H9 (cell line): ENCODE measurements at places on chromosomes 12 and 14.

DNA sequence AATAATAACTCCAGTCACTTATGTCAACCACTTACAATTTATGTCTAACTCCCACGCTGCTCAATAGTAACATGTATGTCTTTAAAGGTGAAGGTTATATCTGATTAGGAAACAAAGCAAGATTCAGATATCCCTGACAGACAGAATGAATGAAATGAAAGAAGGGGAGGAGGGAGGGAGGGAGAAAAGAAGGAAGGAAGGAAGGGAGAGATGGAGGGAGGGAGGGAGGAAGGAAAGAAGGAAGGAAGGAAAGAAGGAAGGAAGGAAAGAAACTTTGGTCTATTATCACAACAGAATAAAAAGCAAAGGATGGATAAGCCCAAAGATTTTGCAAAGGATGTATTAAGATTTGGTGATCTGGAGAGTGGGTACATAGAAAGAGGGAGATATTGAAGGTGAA lies 433.3 kb downstream of the PRKD1 start:
- no peak for DNase-seq

DNA sequence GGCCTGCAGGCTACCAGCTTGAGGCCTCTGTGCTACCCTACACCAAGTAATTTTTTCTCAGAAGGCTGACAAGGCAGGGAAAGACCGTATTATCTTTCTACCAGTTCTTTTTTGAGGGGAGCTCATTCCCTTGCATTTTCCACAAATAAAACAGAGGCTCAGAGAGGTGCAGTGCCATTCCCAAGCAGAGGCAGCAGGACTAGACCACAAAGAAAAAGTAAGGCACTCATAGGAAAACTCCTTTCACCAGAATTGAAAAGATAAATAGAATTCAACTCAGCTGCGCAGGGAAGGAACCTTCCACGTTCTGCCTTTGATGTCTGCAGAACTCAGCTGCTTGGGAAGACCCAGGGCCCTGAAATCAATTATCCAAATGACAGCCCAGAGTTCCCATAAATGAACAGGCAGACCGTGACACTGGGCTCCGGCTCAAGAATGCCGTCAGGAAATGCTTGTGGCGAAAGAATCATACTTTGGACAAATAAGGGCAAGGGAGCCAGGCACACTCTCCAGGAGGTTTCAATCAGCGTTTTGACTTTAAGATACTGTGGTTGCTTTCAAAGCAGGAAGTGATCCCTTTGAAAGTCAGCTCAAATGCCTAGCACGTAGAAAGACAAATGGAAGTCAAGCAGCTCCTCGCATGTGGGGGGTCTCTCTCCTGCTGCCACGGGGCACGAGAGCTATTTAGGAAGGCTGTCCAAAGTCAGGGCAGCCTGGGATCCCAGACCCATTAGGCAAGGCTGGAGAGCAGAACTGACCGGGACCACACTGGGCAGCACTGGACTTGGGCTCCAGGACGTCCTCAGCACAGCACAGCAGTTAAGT lies 14.0 kb downstream of the KCTD10 start:
- peak; percentile 70 for DNase-seq

- no peak for DNase-seq
These were observed 95.4 kb downstream of the MYF5 start for GRCh38 chr12:80811957-80812708.

DNA sequence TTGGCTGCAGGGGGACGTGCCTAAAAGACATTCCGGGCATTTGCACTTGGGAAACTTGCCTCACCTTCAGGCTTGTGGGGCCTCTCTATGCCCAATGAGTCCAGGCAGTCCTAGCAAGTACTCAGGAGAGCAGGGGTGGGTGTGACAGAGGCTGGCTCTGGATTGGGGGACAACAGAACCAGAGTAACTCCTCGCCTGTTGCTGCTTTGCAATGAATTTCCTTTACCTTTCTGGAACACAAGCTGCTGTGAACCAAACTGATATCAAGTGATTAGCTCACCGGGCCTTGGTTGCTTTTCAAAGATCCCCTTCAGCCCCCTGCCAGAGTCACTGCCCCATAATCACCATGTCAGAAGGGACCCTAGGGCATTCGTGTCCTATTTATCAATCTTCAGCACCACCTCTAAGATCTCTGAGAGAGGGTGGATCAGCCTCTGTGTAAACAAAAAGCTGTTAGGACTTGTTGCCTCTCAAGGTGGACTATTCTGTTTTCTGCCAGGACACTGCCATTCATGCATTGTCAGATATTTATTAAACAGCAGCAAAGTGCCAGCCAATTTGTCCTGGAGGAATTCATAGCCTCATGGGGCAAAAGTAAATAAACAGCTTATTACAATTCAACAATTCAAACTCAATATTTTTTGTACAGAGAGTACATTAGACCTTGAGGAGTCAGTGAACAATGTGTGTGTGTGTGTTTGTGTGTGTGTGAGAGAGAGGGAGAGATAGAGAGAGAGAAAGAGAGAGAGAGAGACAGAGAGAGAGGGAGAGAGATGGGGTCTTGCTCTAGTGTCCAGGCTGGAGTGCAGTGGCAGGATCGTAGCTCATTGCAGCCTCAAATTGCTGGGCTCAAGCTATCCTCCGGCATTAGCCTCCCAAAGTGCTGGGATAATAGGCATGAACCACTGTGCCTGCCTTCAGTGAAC lies 11.3 kb downstream of the NFATC4 start:
- DNase-seq: no peak

GRCh38 chr14:65297744-65298143 lies 114.8 kb upstream of the FUT8 start:
- DNase-seq: no peak

GRCh38 chr12:111605911-111606766 lies 7.0 kb upstream of the ATXN2 start:
- no peak for DNase-seq

DNA sequence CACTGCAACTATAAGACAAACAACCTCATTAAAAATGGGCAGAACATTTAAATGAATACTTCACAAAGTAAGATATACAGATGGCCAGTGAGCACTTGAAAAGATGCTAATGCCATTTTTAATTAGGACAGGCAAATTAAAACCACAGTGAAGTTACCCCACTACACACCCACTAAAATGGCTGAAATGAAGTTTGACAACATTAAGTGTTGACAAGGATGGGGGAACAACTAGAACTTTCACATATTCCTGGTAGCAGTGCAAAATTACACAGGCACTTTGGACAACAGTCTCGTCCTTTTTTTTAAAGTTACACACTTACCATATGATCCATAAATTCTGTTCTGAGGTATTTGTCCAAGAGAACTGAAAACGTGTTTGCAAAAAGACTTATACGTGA lies 278.9 kb upstream of the DIO3 start:
- no peak for DNase-seq

GRCh38 chr12:77953528-77954205 lies 123.0 kb downstream of the NAV3 start:
- DNase-seq: no peak

GRCh38 chr14:22422238-22422637 lies 166.8 kb downstream of the DAD1 start:
- DNase-seq: no peak

DNA sequence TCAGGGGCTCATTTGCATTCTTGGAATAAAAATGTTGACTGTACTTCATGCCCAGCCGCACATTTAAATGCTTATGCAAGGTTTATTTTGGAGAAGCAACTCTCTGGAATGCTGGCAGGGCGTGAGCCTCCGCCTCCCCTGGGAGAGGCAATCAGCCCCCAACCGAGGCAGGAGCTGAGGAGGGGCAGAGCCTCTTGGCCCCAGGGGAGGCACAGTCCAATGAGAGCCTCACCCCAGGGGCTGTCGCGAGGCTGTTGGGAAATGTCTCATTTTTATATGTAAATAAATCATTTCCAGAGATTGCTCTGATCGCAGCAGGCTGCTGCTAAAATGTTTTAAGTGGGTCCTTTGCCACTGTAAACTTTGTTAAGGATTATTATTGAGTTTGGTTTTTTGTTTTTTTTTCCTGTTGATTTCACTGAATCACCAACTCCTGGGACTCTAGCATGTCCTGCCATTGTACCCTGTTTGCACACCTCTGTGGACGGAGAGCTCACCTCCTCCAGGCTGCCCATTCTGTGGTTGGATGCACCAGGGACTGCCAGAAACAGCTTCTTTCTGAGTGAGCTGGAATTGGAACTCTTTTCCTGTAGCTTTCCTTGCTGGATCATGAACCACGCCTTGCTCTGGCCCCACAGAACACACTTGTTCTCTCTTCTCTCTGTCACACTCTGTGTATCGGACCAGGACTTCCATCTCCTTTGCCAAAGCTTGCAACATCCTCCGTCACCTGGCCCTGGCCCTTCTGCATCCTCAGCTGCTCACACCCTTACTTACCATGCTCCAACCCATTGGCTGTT lies 46.9 kb upstream of the FAM181A start:
- DNase-seq: no peak

DNA sequence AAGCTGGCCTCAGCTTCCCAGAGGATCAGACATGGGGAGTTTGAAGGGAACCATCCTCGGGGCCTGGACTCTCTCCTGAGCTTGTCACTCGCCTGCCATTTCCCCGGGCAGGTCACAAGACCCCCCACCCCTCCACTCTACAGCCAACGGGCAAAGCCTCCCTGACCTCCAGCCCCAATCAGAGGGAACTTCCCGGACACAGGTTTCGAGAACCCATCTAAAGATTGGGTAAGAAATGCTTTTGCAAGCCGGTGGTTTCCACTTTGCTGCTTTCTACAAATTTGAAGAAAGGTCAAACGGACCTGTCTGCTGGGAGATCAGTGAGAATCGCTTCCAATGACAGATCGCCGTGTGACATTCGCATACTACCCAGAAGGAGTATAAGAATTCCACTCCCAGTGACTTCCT lies 89.6 kb downstream of the SCARB1 start:
- DNase-seq: no peak

DNA sequence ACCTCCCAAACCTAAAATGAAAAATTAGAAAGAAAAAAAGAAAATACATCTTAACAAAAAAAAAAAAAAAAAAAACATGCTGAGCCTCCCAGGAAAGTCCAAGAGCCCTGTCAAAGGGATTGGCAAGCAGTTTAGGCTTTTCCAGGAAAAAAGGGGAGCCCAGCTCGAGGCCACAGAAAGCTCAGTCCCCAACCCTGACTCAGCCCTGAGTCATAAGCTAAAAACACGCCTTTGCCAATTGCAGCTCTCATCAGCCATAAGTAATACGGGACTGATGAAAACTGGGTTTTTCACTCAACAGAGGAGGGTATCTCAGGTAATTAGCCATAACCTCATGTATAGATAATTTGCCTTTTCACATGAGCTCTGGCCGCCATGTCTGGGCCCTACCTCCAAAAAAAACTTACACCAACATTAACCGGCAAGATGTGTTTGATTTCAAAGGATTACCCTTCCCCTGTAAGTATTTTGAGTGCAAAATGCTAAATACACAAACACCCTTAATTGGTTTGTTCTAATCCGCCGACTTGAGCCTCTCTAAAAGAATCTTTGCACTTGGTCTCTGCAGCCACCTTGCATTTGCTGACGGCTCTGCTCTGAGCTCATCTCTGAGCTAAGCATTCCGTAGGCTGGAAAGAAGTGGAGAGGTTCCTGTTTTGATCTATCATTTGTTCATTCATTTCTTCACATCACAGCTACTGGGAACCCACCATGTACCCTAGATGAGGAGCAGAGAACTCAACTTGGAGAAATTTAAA lies 319.2 kb downstream of the BCL11B start:
- no peak for DNase-seq

DNA sequence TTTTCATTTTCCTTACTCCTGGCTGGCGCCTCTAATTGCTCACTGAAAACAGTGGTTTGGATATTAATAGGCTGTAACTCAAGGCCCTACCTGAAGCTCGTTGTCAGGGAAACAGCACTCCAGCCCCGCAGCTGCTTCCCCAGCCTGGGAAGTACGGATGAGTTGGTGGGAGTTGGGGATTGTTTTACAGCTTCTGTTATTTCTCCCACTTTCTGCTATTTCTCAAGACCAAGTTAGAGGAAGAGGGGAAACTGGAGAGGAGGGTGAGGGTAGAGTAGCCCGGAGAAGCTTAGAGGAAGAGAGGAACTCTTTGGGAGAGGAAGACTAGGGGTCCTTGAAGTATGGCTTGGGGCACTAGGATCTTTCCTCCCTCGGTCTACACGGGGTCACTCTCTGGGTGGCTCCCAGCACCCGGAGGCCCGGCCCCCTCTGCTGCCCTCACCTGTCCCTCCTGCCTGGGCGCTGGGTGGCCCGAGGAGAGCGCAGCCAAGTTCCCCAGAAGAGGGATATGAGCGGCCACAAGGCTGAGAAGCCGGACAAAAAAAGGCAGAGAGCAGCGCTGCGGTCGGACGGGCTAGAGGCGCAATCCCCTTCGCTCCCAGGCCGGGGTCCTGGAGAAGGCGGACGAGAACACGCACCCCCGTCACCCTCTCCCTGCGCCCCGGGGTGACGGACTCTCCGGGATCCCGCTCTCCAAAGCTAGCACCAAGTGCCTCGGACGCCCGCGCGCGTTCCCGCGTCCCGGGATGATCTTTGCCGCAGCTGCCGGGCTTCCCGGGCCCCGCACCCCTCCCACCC lies 671 bp downstream of the SPTB start:
- peak; percentile 40 for DNase-seq

DNA sequence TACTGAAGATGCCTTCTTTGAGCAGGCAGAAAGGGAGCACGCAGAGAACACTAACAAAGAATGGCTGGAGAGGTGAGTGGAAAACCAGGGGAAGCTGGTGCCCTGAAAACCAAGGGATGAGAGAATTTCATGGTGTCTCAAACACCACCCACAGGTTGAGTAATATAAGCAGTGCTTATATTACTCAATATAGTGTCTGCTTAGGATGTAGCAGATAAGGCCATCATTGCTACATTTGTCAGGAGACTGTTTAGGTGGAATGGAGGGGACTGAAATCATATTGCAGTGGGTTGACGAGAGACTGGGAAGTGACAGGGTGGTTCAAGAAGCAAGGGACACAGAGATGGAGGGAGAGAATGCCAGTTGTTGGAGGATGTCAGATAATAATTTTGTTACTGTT lies 20.6 kb downstream of the PKP2 start:
- no peak for DNase-seq

DNA sequence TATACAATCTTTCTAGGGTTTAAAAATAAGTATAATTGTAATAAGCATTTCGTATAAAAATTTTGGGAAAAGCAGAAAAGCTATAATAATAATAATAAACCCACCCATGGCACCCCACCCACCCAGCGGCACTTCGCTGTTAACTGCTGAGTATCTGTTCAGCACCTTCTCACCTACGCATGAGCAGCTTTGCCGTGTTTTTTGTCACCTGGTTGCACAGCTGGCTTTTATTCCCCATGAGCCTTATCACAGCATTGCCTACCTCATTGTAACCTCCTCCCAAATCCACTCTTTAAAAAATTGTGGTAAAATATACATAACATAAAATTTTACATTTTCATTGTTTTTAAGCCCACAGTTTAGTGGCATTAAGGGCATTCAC lies 34.7 kb downstream of the CYP46A1 start:
- DNase-seq: no peak

GRCh38 chr12:107917912-107918800 lies 143.7 kb downstream of the ASCL4 start:
- DNase-seq: peak; percentile 80

DNA sequence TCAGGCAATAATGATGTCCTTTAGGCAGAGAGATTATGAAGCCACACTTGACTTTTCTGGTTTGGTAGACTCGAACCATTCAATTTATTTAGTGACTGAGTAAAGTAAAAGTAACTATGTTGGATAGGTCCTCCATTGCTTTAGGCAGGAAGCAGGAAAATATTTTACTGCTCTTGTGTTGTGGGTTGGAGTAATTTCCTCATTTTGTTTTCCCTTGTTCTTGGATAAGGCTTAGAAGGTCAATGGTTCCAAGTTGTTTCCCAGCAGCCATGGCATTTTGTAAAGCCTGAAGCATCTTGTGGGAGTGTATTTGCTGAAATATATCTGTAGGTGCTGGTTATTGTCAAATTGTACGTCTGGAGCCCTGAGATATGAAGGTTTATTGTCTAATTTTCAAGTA lies 161.2 kb upstream of the SLC38A2 start:
- DNase-seq: no peak
